ENCODE measurements at places on chromosomes 5 and 9.

- DNase-seq, result no peak
Measured at GRCh38 chr5:65855766-65856315, 70.5 kb upstream of the ERBIN start.

- no peak for DNase-seq
Measured at GRCh38 chr5:30104872-30105596, 1088.5 kb upstream of the CDH6 start.

DNA sequence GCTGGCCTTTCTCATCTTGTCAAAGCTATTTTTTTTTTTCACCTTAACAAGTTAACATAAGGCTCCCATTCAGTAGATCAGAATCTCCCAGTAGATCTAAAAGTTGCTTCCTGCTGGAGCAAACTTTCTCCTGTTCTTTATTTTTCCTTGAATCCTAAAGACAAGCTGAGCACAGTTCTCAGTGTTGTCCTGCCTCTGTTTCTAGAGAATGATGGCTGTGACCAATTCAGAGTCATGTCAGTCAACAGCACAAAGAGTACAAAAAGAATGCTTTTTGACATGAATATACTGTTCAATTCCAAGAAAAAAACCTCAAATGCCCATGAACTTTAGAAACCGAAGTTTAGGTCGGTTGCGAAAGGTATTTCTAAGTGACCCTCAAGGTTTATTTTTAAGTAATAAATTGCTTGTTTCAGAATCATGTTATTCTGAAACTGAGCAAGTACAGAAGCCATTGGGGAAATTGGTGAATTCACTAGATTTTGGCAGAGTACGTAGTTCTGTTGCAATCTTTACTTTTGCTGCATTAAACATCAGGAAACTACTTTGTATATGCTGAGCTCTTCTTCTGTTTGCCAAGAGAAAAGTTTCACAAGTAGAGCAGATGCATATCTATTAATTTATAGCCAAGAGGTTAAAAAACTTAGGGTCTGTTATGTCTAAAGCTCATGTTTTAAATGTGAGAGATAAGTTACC, 161.7 kb upstream of the RPS23 start:
- DNase-seq, result no peak

DNA sequence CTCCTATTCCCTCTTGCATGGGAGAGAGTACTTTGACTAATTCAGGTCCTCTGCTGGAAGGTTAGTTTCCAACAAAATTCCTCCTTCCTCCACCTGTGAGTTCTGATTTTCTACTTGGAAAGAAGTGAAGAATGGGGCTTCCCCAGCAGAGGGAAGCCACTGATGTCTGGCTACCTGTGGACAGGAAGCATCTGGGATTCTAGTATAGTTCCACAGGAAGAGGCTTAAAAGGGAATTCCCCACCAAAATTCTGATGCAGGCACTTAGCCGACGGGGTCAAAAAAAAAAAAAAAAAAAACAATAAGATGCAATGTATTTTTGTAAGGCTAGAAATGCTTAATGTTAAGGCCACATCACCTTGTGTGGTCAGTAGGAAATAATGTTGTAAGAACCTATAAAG, 33.4 kb downstream of the PCDHGC5 start:
- no peak for DNase-seq

- no peak for DNase-seq
Measured at GRCh38 chr9:117334101-117334500, 80.8 kb downstream of the ASTN2 start.

Measured in activated CD4-positive, alpha-beta T cell treated with anti-CD3 and anti-CD28 coated beads, Interleukin-2, amount 50 U/mL, for 24 hours (primary cell).